Femur (tissue), 1 donor: ENCODE measurements at places on chromosomes 3 and 15.

DNA sequence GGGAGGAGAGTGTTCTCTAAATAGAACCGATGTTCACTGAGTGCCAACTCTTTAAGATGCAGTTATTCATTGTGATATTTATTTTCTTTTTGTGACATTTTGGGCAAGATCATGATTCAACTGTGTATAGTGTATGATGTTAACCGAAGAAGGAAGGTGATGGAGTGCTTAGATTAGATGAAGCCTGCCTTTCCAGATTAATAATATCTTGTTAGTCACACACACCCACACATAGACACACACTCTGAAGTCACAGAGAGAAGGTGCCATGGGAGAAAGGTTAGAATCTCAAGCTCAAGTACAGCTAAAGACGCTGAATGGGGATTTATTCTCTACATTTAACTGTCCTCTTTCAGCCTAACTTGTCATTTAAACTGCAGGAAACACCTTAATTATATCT is 77.0 kb downstream of the SLC9A9 start:
- no peak for DNase-seq

- no peak for DNase-seq
Measured at GRCh38 chr3:108940166-108940565, 13.5 kb downstream of the GUCA1C start.

DNA sequence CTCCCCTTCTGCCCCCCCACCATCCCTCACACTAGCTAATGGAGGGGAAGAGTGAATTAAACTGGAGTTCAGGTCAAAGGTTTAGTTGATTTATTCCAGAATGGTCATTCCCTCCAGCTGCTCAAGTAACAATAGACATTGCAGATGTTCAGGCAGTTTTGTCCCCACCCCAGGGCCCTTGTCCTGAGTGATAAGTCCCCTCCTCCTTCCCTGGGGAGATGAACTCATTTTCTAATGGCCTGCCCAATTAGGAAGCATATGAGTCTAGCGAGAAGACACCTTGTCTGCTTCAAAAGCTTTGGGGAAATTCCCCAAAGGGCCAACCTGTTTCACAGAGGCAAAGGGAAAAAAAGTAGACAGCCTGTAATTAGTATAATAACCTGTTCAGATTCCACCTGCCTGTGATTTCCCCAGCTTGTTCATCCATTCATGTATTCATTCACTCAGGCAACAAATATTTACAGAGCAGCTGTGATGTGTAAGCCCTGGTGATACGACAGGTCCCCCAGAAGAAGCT is 165.3 kb downstream of the SHQ1 start:
- no peak for DNase-seq

GRCh38 chr15:66830358-66830757 is 128.3 kb downstream of the SMAD6 start:
- DNase-seq = no peak

- DNase-seq = no peak
Measured at GRCh38 chr15:61153291-61153690, 75.8 kb downstream of the RORA start.

DNA sequence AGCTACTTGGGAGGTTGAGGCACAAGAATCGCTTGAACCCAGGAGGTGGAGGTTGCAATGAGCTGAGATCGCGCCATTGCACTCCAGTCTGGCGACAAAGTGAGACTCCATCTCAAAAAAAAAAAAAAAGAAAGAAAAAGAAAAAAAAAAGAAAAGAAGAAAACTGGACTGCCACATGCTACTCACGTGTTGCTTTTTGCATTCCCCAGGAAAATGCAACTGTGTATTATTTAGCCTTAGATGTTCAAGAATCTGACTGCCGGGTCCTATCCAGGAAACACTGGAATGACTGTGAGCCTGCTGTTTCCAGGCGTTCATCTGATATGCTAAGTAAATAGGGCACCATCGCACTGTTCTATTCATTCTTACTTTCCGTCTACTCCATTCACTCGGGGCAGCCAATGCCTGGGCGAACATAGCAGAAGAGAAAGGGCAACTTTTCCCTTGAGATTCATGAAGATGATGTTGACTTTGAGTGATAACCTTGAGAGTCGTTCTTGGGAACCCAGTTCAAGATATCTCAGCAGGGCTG is 21.4 kb downstream of the HRG start:
- no peak for DNase-seq

DNA sequence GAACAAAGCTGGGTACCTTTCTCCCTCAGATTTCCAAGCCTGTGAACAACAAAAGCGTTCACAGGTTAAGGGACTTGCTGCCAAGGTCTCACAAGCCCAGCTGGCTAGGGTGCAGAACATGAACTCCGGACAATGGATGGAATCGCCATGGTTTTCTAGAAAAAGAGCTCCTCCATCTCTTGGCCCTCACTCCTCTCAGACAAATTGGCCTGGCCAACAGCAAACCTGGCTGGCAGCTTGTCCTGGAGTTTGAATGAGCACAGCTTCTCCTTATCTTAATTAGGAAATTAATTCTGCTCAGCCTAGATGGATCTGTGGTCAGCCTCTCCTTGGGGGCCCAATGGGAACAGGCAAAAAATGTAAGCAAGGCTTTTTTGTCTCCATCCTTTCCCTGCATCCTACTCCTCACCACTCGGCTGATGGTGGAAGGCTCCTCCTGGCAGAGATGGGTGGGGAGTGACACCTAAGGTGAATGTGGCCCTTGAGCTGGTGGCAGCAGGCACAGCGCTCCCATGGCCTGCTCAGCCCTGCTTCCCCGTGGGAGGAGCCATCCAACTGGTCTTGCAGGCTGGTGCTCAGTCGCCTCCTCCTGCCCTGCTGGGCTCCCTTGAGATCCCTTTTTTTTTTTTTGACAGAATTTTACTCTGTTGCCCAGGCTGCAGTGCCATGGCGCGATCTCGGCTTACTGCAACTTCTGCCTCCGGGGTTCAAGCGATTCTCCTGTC is 5.8 kb downstream of the KLHL25 start:
- no peak for DNase-seq

GRCh38 chr15:52546031-52546751 is 17.5 kb upstream of the MYO5A start:
- DNase-seq = no peak
